ENCODE measurements at places on chromosomes 6 and 20.
A peak's percentile ranks its signal among the peaks of the same experiment; 100 is the strongest.

- no peak overlapping the region for H3K4me3 ChIP-seq
- no peaks in the 10 kb centered on the region for H3K4me1 ChIP-seq
- H3K36me3 ChIP-seq, result no peaks in the 10 kb centered on the region
- no peak overlapping the region for H3K27ac ChIP-seq
- H3K27me3 ChIP-seq, result no peaks in the 10 kb centered on the region
- peak; percentile 67 for DNase-seq
Observed at GRCh38 chr6:76026101-76026500, 46.4 kb downstream of the IMPG1 start.

- H3K27me3 ChIP-seq, result no peaks in the 10 kb centered on the region
- no peak overlapping the region for H3K27ac ChIP-seq
- no peak for DNase-seq
- no peaks in the 10 kb centered on the region for H3K4me1 ChIP-seq
- H3K36me3 ChIP-seq, result no peaks in the 10 kb centered on the region
- no peak overlapping the region for H3K4me3 ChIP-seq
Observed at GRCh38 chr6:4093288-4093687, 14.4 kb upstream of the FAM217A start.

- H3K36me3 ChIP-seq, result peaks cover 3% of the 10 kb centered on the region
- no peaks in the 10 kb centered on the region for H3K27me3 ChIP-seq
- no peak overlapping the region for H3K27ac ChIP-seq
- H3K4me3 ChIP-seq, result peak overlapping the region; percentile 58
- no peak for DNase-seq
- H3K4me1 ChIP-seq, result no peaks in the 10 kb centered on the region
Observed at GRCh38 chr20:3785240-3786125, 1.1 kb downstream of the CENPB start.

DNA sequence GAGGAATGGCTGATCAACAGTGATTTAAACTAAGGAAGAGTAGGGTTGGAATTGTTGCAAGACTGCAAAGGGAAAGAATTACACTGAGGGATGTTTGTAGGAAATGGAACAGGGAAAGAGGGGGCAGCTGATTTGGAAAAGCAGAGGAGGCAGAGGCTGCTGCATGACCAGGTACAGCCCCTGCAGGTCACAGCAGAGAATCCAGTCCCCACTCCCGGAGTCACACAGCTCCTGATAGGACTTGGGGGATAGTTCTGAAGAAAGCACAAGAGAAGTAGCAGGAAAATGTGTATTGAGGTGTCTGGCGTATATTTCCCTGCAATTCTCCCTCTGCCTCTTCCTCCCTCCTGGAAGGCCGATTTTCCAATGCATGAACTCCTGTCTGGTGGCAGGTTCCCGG, 92.5 kb upstream of the PDE10A start:
- no peak overlapping the region for H3K4me3 ChIP-seq
- no peaks in the 10 kb centered on the region for H3K27me3 ChIP-seq
- H3K36me3 ChIP-seq, result no peaks in the 10 kb centered on the region

- peaks cover 4% of the 10 kb centered on the region for H3K4me1 ChIP-seq
- H3K36me3 ChIP-seq, result no peaks in the 10 kb centered on the region
- no peak overlapping the region for H3K27ac ChIP-seq
- DNase-seq, result no peak
- H3K4me3 ChIP-seq, result no peak overlapping the region
Observed at GRCh38 chr6:51928320-51928719, 159.1 kb downstream of the PKHD1 start.

Measured in mesendoderm (in vitro differentiated cells).